ENCODE measurements at places on chromosomes 6 and 20. TPM values are rescaled to one million over a fixed set of nuclear protein-coding genes. Genes with fewer than 3 reads are reported as not detected.

Gene CBFA2T2
- total RNA-seq: 18.2 TPM

Gene RAD21L1
- total RNA-seq: not detected

Gene THBD
- total RNA-seq: 77.6 TPM

Gene TSBP1
- not detected for total RNA-seq

GRCh38 chr20:33108661-33109060 lies 29.2 kb downstream of the BPIFB4 start:
- H3K4me3 ChIP-seq: no peak overlapping the region
- no peaks in the 10 kb centered on the region for H3K36me3 ChIP-seq
- DNase-seq: no peak
- H3K4me1 ChIP-seq: no peaks in the 10 kb centered on the region
- H3K27me3 ChIP-seq: no peaks in the 10 kb centered on the region

- DNase-seq: no peak
- H3K27ac ChIP-seq: no peak overlapping the region
- peaks cover 14% of the 10 kb centered on the region for H3K4me1 ChIP-seq
Measured at GRCh38 chr6:75935473-75935793, 137.0 kb downstream of the IMPG1 start.

DNA sequence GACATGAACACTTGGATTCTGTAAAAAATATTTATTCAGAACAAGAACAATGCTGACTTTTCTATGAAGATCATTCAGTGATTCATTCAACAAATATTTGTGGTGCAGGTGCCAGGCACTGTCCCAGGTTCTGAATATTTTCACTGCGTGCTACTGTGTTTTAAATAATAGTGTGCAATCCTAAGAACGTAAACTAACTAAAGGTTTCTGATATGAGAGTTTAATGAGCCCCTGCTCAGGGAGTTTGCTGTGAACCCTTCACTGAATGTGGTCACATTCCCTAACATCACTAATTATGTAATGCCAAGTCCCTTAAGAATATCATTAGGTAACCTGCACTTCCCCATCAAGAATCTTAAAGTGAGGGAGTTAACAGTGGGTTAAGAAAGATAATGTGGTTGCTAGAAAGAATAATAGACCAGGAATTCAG lies 1.7 kb upstream of the TMEM170B start:
- H3K36me3 ChIP-seq: no peaks in the 10 kb centered on the region
- no peak for DNase-seq
- H3K4me3 ChIP-seq: no peak overlapping the region

DNA sequence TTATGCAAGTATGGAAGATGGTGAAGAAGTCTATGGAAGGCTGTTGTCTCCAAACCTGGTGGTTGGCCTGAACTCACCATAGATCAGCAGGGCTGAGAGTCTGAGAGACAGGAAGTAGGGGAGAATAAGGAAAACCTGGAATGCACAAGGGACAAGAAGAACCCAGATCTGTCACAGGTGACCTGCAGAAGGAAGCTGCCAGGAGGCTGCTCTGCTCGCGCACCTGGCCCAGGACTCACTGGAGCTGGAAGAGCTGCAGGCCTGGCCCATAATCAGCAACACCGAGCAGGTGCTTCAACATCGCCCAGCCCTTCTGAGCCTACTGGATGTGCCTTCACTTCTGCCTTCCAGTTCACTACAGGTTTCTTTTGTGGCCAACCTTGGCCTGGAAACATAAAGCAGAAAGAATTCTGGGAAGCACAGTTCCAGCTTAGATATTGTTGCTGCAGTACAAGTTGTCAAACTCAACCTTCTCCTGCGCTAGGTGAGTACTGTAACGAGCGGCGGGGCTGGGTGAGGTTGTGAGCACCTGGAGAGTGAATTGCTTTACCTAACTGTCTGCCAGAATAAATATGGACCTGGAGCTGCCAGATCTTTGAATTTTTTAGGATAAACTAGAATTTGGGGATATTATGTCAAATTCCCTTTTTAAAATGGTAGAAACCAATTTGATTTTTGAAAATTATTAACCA lies 82.4 kb downstream of the CDH26 start:
- no peak overlapping the region for H3K27ac ChIP-seq
- H3K27me3 ChIP-seq: no peaks in the 10 kb centered on the region
- H3K4me1 ChIP-seq: no peaks in the 10 kb centered on the region
- H3K4me3 ChIP-seq: no peak overlapping the region
- no peak for DNase-seq

GRCh38 chr6:145360865-145361264 lies 374.5 kb downstream of the EPM2A start:
- no peaks in the 10 kb centered on the region for H3K36me3 ChIP-seq
- H3K27me3 ChIP-seq: no peaks in the 10 kb centered on the region
- H3K4me3 ChIP-seq: no peak overlapping the region
- no peak for DNase-seq
- no peak overlapping the region for H3K27ac ChIP-seq

DNA sequence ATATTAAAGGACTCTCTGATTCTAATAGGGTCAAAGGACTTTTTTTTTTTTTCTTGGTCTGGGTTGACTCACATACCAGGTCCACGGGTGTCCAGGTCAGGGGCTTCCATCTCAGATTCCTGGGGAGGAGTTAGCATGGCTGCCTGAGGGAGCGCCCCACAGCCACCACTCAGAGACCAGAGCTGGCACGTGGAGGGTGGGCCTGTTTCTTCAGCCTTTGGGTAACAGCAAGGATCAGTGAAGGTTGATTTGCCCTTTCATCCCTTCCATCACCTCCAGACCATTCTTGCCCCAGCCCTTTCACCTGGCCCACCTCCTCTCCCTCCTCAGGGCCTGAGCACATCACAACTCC lies 5.9 kb upstream of the GPSM3 start:
- DNase-seq: no peak
- peaks cover 4% of the 10 kb centered on the region for H3K27me3 ChIP-seq
- H3K27ac ChIP-seq: no peak overlapping the region
- no peak overlapping the region for H3K4me3 ChIP-seq

GRCh38 chr20:25750765-25751696 lies 54.4 kb upstream of the ZNF337 start:
- H3K4me3 ChIP-seq: peak overlapping the region; percentile 55
- peaks cover 5% of the 10 kb centered on the region for H3K4me1 ChIP-seq
- no peaks in the 10 kb centered on the region for H3K36me3 ChIP-seq
- H3K27ac ChIP-seq: peak overlapping the region; percentile 44

DNA sequence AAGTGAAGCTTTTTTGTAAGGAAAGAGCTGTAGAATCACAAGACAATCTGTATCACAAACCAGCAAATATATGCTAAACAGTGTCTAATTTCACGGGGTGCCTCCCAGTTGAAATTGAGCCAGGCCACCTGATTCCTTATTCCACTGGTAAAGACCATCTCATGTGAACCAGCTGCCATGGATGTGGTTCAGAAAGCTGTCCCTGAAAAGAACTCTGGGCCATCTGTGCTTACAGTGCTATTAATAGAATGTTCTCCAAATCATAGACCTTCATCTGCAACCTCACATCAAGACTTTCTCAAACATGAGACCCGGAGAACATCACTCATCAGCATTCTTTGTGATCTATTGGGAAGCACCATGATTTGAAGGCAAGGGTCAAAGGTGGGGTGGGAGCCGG lies 89.7 kb downstream of the FBXO5 start:
- H3K27me3 ChIP-seq: no peaks in the 10 kb centered on the region
- DNase-seq: no peak
- H3K27ac ChIP-seq: no peak overlapping the region

DNA sequence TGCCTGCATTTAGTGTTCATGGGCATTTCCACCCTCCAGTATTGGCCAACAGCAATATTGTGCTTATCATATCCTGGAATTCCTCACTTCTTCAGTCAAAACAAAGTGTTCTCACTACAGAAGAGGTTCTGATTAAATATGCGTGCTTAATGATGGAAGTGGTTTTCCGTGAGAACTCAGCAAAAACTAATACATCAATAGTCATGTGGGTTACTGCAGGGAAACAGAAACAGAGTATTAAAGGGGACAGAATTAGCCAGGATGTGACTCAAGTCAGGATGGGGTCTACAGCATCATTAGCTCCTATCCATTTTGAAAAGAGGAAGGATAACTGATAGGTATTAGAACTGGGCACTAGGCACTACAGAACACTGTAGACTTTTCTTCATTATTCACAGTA lies 384.6 kb downstream of the CDKAL1 start:
- H3K27ac ChIP-seq: no peak overlapping the region
- no peaks in the 10 kb centered on the region for H3K36me3 ChIP-seq
- no peak overlapping the region for H3K4me3 ChIP-seq
- no peaks in the 10 kb centered on the region for H3K27me3 ChIP-seq
- no peak for DNase-seq

DNA sequence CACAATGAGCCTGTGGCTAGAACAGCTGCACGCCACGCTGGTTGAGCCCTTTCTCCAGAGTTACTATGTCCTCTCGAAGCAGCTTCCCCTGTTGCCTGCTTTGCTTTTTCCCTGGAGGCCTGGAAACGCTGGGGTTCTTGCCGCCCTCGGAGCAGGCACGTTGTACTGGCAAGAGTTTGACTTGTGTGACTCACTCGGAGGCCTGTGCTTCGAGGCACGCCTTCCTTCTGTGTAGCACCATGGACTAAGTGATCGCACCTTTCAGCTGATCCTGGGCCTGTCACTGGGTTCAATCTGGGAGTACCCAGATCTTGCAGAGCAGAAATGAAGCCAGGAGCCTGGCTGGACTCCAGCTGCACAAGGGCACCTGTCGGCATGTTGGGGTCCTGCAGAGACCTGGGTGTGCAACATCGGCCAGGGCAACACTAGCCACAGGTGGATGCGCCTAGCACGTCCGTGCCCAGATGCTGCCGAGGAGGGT lies 5.2 kb downstream of the INSM1 start:
- H3K4me1 ChIP-seq: peaks cover 4% of the 10 kb centered on the region
- no peak overlapping the region for H3K4me3 ChIP-seq
- H3K27ac ChIP-seq: no peak overlapping the region
